Fibroblast of skin of right biceps (primary cell): ENCODE measurements at places on chromosomes 16 and 17.

GRCh38 chr17:13540546-13540945, 61.2 kb downstream of the HS3ST3A1 start:
- DNase-seq: peak; percentile 78

- DNase-seq: no peak
Measured at GRCh38 chr16:28155293-28155692, 56.5 kb downstream of the XPO6 start.

- DNase-seq: no peak
Measured at GRCh38 chr16:58733248-58733670, 857 bp downstream of the GOT2 start.

DNA sequence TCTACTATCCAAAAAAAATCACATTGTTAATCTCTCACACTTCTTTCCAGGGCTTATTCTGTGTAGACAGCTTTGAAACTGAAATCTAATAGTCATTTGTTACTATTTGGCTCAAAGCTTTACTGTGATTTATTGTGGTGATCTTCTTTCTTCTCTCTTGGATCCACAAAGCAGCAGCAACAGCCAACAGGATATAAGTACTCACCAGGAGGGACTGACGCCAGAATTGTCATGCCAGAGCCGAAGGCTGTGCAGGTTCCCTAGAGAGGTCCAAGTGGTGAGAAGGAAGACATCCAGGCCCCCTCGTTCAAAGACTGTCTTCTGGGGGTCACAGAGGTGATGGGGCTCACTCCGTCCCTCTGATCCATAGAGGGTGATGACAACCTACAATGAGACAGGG, 33.3 kb downstream of the PKD1L3 start:
- no peak for DNase-seq

DNA sequence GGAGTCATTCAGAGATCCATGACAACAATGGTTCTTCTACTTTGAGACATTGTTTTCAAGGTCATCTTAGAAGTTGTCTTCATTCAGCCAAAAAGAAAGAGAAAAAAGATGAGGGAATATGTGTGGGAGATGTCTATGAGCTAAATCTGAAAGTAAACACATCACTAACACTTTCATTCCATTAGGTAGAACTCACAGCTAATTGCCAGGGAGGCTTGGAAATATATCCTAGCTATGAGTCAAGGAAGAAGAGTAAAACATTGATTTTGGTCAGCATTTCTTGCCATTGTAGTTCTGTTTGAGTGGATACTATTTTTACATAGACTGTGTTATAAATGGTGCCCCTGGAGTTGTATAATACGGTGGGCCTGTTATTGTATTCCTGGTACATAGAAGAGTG, 316.4 kb upstream of the MYOCD start:
- DNase-seq: no peak

DNA sequence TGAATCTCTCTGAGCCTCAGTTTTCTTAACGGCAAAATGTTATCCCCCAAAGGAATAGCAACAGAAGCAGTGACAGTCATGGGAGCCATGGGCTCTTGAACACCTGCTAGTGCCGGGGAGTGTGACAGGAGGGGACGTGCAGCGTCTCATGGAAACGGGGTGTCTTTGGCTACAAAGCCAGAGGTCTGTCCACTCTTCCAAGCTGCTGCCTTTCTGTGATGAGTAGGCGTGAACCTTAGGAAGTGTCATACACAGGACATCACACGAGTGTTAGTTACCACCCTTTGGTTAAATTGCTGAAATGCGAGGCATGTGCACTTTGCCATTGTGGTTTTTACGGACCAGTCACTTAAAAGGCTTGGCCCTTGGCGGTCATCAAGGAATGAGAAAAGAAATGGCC, 93.4 kb downstream of the IRF8 start:
- no peak for DNase-seq

DNA sequence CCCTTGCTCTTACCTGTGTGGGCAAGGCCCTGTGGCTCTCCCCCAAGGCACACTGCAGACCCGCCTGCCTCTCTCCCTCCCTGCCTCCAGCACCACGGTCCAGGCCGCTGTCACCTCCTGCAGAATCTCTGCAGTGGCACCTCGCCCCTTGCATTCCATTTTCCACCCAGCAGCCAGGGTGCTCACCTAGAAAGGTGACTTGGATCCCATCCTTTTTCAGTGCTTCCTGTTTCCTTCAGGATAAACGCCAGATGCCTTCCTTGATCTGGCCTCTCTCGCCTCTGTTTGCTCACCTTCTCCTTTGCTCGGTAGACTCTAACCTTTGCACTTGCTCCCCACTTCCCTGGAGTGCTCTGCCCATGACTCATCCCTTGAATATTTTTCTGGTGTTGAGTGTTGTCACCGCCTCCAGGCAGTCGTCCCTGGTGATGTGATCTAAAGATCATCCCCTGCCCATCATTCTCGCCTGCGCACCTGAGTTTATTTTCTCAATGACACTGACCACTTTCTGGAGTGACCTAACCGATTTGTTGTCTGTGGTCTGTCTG, 79.2 kb upstream of the LGALS9 start:
- no peak for DNase-seq

GRCh38 chr16:19522397-19522732, 467 bp upstream of the GDE1 start:
- DNase-seq: no peak

DNA sequence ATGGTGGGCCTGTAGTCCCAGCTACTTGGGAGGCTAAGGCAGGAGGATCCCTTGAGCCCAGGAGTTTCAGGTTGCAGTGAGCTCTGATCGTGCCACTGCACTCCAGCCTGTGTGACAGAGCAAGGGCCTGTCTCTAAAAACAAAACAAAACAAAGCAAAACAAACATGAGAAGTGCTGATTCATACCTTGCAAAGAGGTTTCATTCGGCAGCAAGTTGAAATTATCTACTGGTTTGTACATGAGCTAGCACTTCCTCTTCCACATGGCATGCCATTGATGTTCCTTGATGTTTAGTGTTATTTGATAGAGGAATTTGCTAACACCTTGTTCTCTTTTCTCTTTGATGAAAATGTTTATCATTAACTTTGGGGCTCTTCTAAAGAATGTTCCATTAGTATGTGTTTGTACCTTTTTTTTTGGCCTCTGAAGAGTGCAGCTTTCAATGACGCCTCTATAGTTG, 50.6 kb downstream of the SPECC1 start:
- no peak for DNase-seq

GRCh38 chr16:65843941-65844340, 522.5 kb upstream of the CDH5 start:
- no peak for DNase-seq

- peak; percentile 3 for DNase-seq
Measured at GRCh38 chr17:58156839-58157803, 8.9 kb downstream of the OR4D1 start.

- DNase-seq: no peak
Measured at GRCh38 chr16:57935904-57936303, 35.0 kb downstream of the CNGB1 start.

DNA sequence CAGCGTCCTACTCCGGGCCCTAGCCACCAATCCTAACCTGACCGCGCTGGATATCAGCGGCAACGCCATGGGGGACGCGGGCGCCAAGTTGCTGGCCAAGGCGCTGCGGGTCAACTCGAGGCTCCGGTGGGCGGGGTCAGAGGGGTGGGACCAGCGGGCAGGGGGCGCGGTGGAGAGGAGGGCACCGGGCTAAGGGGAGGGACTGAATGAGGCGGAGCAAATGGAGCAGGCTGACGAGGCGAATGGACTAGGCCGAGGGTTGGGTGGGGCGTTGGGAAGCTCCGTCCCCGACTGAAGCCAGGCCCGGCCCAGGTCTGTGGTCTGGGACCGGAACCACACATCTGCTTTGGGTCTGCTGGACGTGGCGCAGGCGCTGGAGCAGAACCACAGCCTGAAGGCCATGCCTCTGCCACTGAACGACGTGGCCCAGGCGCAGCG, 4.6 kb downstream of the CARMIL2 start:
- DNase-seq: no peak

- DNase-seq: no peak
Measured at GRCh38 chr16:8861563-8862308, 7.1 kb downstream of the CARHSP1 start.

GRCh38 chr16:29007730-29008593, 23.1 kb downstream of the LAT start:
- DNase-seq: peak; percentile 63

DNA sequence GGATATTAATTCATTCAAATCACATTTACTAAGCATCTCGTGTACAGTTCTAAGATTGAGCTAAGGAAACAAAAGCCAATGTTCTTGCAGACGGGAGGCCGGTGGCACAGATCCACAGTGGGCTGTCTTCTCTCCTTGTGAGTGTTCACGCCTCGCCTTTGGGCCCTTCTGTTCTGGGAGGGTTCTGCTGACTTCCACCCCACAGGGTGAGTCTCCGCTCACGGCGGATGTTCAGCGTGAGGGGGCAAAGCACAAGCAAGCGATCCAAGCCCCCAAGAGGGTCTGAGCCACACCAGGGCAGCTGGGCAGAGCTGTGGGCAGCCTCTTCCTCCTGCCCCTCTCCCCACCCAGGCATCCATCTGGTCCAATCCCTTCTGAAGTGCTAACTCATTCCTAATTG, 84.3 kb upstream of the DOC2B start:
- DNase-seq: no peak

DNA sequence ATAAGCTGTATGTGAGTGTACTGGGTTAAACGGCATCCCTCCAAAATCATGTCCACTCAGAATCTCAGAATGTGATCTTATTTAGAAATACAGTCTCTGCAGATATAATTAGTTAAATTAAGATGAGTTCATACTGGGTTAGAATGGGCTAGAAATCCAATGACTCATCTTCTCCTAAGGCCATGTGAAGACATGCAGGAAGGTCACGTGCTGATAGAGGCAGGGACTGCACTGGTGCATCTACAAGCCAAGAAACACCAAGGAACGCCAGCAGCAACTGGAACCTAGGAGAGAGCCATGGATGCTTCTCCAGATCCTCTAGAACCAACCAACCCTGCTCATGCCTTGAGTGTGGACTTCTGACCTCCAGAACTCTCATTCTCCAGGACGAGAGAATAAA, 241.0 kb downstream of the XYLT1 start:
- no peak for DNase-seq

DNA sequence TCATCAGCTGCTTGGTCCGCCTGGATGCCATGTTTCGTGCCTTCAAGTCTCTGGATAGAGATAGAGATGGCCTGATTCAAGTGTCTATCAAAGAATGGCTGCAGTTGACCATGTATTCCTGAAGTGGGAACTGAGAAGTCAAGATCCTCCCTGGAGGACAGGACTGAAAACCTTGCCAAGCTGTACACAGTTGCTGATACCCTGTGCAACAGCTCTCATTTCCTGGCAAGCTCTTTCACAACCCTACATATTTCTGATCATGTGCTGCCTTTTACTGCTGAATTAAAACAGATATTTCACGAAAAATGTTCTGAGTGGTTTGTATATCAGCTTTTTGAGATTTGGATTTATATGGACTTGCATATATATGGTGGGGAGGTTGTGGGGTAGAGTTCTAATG, 898 bp downstream of the CAPNS2 start:
- DNase-seq: peak; percentile 38

DNA sequence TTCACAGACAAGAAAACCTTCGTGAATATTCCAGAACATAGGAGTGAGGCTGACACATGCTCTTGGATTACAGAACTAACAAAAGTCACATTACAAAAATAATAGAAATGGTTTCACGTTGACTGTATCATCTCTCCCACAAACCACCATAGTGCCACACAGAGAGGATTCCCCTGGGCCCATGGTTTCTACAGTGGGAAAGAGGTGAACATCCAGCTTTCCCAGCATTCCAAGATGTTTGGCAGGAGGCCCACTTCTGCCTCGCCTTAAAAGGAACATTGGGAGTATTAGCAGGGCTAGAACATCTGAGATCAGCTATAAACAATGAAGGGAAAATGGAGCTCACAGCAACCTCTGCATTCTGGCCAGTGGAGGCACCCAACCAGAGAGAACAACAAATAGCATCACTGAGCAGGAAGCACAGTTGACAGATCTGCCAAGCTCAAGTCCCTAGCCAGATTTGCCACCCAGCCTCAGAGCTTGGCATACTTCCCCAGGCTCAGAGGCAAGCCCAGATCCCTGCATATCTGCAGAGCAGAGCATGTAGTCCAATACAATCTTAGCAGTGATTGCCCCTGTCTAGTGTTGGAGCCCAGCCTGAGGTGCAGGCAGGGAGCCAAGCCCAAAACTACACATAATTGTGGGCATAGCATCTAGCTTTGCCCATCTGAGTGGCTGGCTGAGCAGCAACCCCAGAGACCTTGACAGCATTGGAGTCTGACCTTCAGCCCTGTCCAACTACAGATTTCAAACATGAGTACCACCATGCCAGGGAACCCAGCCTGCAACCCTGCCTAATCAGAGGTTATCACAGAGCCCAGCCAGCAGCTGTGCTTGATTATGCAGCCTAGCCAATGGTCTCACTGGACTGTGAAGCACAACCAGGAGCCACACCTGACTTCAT, 260.4 kb downstream of the CEP112 start:
- peak; percentile 88 for DNase-seq

GRCh38 chr16:35559911-35560636, 2100.7 kb downstream of the TP53TG3F start:
- no peak for DNase-seq

DNA sequence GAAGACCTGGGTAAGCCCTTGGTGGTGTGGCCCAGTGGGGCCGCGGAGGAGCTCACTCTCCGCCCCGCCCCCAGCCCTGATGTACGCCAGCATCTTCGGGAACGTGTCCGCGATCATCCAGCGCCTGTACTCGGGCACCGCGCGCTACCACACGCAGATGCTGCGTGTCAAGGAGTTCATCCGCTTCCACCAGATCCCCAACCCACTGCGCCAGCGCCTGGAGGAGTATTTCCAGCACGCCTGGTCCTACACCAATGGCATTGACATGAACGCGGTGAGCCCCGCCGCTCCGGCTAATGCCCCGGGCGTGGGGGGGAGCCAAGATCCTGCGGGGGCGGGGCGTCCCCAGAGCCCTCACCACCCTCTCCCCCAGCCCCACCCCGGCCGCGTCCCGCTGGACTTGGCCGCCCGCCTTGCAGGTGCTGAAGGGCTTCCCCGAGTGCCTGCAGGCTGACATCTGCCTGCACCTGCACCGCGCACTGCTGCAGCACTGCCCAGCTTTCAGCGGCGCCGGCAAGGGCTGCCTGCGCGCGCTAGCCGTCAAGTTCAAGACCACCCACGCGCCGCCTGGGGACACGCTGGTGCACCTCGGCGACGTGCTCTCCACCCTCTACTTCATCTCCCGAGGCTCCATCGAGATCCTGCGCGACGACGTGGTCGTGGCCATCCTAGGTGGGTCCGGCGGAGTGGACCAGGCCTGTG, 12.1 kb upstream of the DCAF7 start:
- no peak for DNase-seq

DNA sequence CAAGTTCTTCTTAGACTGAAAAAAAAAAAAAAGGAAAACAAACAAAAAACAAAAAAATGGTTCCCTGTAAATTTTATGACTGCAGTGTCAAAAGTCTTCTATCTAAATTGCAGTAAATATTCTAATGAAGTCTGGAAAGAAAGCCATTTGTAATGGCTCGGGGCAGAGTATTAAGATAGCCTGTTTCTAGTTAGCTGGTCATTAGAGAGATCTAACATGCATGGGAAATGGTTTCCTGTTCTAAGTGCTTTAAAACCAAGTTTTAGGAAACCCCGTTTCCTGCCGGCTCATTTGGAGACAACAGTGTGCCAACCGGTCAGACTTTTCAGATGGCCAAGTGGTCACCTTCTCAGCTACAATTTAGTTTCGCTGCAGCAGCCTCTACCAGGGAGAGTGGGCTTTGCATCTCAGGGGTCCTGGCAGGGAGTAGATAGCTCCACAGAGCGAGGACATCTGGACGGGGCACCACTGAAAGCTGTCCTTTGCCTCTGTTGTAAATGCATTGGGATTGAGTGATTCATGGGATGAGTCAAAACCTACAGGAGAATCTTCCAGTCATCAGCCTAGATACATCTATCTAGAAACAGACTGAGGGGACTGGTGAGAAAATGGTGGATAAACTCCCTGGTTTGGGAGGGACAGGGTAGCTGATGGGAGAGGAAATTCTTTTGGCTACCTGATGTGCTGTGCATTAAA, 473.2 kb upstream of the SALL1 start:
- DNase-seq: peak; percentile 60
